ENCODE measurements at places on chromosomes 3 and 15. TPM values are rescaled to one million over a fixed set of nuclear protein-coding genes. Genes with fewer than 3 reads are reported as not detected.

Gene NCK1
- polyA plus RNA-seq = 48.7 TPM

Gene TRAIP
- 2.4 TPM for polyA plus RNA-seq

Gene GCSAM
- polyA plus RNA-seq = 13.6 TPM

Gene LXN
- polyA plus RNA-seq = 23.1 TPM

Gene TRPM1
- not detected for polyA plus RNA-seq

Data from CD4-positive, CD25-positive, alpha-beta regulatory T cell (primary cell).